Activated CD4-positive, alpha-beta T cell treated with anti-CD3 and anti-CD28 coated beads, Interleukin-2, amount 10 ng/mL, durations not matched to agents 24 days and 14 days (primary cell): ENCODE measurements at places on chromosomes 5 and 9. TPM values are rescaled to one million over a fixed set of nuclear protein-coding genes. Genes with fewer than 3 reads are reported as not detected.

DNA sequence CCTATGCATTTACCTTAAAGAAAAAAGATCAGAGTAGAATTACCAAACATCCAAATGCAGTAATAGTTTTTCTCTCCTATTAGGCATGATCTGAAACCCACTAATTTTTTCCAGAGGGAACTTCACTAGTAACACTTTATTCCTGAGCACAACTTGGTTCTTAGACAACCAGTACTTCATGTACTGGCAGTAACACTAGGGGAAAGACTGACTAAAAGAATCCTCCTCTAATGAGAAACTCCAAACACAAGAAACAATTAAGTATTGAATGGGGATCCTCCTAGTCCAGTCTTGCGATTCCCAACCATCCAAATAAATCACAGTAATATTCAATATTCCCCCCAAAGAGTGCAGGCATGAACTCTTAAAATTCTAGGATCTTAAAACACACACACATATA, 48.9 kb downstream of the ZNF608 start:
- DNase-seq: no peak

Gene CORO2A
- 0.92 and 1.4 TPM in 2 replicates for total RNA-seq

DNA sequence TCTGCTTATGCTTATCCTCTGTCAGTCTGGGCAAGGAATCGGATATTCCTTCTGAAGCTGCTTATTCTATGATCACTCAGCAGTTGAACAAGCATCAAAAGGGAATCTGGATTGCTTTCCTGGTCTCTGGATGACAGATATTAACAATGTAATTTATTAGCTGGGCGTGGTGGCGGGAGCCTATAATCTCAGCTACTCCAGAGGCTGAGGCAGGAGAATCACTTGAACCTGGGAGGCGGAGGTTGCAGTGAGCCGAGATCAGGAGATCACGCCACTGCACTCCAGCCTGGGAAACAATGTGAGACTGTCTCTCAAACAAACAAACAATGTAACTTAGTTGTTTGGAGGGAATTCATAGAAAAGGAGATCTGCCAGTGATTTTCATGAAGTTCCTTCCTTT, 45.4 kb downstream of the DMRT1 start:
- no peak for DNase-seq

GRCh38 chr5:127839072-127839471, 135.9 kb downstream of the CCDC192 start:
- DNase-seq: no peak

- DNase-seq: no peak
Measured at GRCh38 chr9:130756455-130757152, 63.0 kb downstream of the EXOSC2 start.

Gene NKD2
- 3.3 and 4.0 TPM in 2 replicates for total RNA-seq

GRCh38 chr9:2241461-2241835, 226.3 kb downstream of the SMARCA2 start:
- peak; percentile 56 for DNase-seq

- no peak for DNase-seq
Measured at GRCh38 chr9:91908746-91909145, 41.3 kb downstream of the ROR2 start.

Gene PHF2
- 22.4 and 25.0 TPM in 2 replicates for total RNA-seq

DNA sequence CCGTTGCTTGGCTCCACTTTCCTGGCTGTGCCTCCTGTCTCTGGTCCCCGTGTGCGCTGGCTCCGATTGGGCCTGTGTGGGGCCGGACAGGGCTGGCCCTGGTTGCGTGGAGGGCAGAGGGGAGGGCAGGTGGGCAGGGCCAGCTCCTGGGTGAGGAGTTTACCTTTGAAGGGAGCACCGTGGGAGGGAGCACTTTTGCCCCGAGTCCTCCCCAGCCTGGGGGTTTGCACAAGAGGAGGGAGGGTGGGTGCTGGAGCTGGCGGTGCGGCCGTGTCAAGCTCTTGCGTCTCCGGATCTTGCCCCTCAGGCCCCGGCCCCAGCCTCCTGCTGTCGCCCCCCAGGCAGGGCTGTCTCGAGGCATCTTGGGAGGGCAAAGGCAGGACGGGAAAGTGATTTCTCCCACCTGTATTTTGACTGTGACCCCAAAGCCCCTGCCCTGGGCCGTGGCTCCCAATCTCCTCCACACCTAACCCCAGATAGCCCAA, 48.3 kb upstream of the EXOC3 start:
- no peak for DNase-seq

- DNase-seq: no peak
Measured at GRCh38 chr5:112379542-112380325, 39.3 kb downstream of the EPB41L4A start.

Gene RCL1
- total RNA-seq: 44.1 and 44.6 TPM in 2 replicates

GRCh38 chr5:68957591-68957990, 136.2 kb upstream of the SLC30A5 start:
- DNase-seq: no peak

DNA sequence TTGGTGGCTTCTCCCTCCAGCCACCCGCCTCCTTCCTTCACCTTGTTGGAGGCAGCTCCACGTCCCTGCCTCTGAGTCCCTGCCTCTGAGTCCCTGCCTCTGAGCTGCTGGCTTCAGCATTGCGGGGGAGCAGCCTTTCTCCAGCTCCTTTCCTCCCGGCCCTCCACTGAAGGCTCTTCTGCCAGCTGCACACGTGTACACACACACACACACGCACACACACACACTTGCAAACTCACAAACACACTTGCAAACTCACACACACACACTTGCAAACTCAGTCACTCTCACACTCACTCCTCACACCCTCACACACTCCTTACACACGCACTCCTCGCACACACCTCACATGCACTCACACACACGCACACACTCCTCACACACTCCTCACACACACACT, 45.1 kb downstream of the C9orf50 start:
- DNase-seq: no peak

- DNase-seq: no peak
Measured at GRCh38 chr9:33234511-33235467, 5.2 kb upstream of the SPINK4 start.

Gene OR5C1
- total RNA-seq: not detected in 2 replicates

Gene ANKRD33B
- total RNA-seq: 21.0 and 21.7 TPM in 2 replicates

GRCh38 chr9:136083558-136084062, 11.5 kb downstream of the NACC2 start:
- DNase-seq: no peak

Gene BTNL8
- total RNA-seq: 0.21 TPM in 1 of 2 replicates, not detected in the other

GRCh38 chr5:76385540-76385939, 17.5 kb upstream of the IQGAP2 start:
- no peak for DNase-seq

Gene RALGPS1
- 1.7 and 2.0 TPM in 2 replicates for total RNA-seq

DNA sequence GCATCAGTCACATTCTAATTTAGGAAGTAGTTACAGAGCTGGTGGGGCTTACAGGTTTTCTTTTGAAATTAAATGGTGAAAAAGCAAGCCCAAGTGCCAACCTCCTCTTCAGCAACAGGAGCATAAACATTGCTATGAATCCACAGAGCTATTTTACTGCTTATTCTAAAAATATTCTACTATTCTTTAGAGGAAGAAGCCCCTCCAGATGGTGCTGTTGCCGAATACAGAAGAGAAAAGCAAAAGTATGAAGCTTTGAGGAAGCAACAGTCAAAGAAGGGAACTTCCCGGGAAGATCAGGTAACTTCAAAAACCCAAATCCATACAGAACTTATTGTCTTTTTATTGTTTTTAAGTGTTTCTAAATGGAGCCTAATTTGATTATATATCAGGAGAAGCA, 202.8 kb downstream of the CWC27 start:
- no peak for DNase-seq

DNA sequence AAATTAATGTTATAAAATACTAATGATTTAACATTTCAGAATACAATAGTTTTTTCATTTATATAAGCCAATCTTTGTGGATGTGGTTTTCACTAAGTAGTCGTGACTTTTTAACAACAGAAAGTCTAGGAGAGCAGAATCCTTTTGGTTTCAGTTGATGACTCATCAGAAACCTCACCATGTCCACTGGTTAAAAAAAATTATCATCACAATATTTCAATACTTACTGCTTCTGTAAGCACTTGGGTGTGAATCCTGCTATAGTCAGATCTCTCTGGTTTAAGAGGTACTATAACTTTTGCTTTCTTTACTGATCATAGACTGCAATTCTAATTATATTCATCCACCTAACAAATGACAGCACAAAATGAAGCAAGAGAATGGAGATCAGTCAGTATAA, 77.2 kb downstream of the MRPS30 start:
- DNase-seq: no peak

Gene FBP2
- total RNA-seq: not detected in 2 replicates

Gene MEF2C
- total RNA-seq: 0.33 and 0.71 TPM in 2 replicates

- DNase-seq: no peak
Measured at GRCh38 chr5:17054911-17055310, 118.8 kb upstream of the MYO10 start.

DNA sequence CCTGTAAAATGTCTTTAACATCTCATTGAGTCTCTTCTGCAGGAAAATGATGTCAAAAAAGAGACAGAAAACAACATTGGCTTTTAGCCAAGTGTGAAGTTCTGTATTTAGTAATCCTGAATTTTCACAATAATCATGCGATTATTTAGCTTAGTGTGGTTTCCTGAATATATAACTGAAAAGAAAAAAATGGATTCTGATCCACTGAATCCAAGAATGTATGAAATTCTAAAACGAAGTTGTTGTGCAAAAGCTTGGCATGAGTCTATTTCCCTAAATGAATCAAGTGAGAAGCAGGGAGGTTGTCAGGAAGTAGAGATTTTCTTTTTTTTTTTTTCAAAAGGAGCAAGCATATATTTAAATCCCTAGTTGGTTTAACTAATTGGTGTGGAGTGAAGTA, 145.9 kb upstream of the CDH6 start:
- no peak for DNase-seq

Gene AHRR
- 25.8 and 26.0 TPM in 2 replicates for total RNA-seq

DNA sequence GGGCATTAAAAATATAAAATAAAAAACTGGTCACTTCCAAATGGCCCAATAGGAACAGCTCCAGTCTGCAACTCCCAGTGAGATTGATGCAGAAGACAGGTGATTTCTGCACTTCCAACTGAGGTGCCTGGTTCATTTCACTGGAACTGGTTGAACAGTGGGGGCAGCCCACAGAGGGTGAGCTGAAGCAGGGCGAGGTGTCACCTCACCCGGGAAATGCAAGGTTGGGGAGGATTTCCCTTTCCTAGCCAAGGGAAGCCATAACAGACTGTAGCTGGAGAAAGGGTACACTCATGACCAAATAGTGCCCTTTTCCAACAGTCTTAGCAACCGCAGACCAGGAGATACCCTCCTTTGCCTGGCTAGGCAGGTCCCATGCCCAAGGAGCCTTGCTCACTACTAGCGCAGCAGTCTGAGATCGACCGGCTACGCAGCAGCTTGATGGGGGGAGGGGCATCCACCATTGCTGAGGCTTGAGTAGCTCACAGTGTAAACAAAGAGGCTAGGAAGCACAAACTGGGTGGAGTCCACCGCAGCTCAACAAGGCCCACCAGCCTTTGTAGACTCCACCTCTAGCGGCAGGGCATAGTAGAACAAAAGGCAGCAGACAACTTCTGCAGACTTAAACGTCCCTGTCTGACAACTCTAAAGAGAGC, 12.7 kb downstream of the RLN1 start:
- peak; percentile 76 for DNase-seq

GRCh38 chr9:133561976-133562554, 27.6 kb downstream of the ADAMTSL2 start:
- DNase-seq: no peak

Gene APBA1
- total RNA-seq: 0.51 and 1.1 TPM in 2 replicates

Gene SAXO1
- not detected in 2 replicates for total RNA-seq

DNA sequence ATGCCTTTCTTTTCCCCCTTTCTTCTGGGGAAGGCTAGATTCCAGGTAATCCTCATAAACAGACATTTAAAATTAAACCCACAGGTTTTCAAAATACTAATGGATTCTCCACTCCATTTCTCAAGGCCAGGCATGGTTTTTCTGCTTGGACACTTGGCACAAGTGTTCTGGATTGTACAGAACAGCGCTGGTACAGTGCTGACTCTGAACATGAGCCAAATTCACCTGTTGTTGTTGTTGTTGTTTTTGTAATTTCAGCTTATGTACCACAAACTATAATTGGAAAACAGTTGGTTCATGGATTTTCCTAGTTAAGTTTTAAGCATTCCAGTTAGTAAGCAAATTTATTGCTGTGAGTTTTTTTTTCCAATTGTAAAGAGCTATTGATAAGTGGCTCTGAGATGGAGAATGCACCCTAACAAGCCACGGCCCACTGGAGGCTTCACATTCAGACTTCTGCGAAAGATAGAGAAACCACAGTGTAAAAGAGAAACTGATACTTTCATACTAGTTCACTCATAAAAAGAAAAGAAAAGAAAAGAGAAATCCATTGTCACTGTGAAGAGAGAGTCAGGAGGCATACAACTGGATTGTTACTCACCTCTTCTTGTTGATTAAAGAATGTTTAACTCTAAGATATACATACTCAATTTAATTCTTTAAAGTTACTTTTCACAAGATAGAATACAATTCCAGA, 16.2 kb upstream of the ITGA1 start:
- peak; percentile 85 for DNase-seq

DNA sequence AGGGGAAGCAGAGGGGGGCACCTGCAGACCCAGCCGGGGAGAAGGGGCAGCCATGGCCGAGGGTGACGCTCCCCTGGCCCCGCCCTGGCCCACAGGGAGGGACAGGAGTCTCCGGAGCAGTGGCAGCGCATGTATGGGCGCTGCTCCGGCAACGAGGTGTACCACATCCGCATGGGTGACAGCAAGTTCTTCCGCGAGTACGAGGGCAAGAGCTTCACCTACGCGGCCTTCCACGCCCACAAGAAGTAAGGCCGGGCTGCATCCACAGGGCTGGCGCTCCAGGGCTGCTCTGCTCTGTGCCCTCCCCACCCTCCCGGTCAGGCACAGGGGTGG, 68.2 kb downstream of the KCNT1 start:
- DNase-seq: no peak

Gene PAPPA
- not detected in 2 replicates for total RNA-seq

Gene SLC25A2
- 0.14 and 0.23 TPM in 2 replicates for total RNA-seq

DNA sequence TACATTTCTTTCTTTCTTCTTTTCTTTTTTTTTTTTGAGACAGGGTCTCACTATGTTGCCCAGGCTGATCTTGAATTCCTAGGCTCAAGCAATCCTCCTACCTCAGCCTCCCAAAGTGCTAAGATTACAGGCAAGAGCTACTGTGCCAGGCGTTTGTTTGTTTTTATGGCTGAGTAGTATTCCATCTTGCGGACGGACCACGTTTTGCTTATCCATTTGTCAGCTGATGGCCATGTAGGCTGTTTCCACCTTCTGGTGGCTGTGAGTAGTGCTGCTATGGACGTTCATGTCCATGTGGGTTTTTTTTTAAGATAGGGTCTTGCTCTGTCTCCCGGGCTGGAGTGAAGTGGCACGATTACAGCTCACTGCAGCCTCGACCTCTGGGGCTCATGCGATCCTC, 2.5 kb downstream of the DOK3 start:
- DNase-seq: no peak

Gene SURF6
- total RNA-seq: 27.4 and 28.8 TPM in 2 replicates

Gene PANK3
- 73.1 and 81.2 TPM in 2 replicates for total RNA-seq

Gene PCDH1
- total RNA-seq: 0.17 TPM in 1 of 2 replicates, not detected in the other

- no peak for DNase-seq
Measured at GRCh38 chr5:149706158-149706557, 24.0 kb upstream of the PPARGC1B start.

Gene PNPLA7
- 1.2 and 1.7 TPM in 2 replicates for total RNA-seq
